ENCODE measurements at places on chromosomes 7 and 10.

- DNase-seq = no peak
These were observed 74.6 kb upstream of the GRID1 start for GRCh38 chr10:86440874-86441843.

GRCh38 chr7:82413237-82413636, 30.3 kb downstream of the CACNA2D1 start:
- no peak for DNase-seq

DNA sequence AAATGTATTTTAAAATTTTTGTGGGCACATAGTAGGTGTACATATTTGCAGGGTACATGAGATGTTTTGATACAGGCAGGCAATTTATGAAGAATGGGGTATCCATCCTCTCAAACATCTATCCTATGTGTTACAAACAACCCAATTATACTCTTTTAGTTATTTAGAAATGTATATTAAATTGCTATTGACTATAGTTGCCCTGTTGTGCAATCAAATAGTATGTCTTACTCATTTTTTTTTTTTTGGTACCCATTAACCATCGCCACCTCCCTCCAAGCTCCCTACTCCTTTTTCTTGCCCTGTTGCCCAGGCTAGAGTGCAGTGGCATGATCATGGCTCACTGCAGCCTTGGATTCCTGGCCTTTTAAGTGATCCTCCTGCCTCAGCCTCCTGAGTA, 128.1 kb downstream of the BAMBI start:
- DNase-seq = no peak

- DNase-seq = no peak
These were observed 4.8 kb downstream of the LAMB1 start for GRCh38 chr7:107998150-107998549.

GRCh38 chr7:46982928-46983327, 599.0 kb downstream of the TNS3 start:
- DNase-seq = no peak

DNA sequence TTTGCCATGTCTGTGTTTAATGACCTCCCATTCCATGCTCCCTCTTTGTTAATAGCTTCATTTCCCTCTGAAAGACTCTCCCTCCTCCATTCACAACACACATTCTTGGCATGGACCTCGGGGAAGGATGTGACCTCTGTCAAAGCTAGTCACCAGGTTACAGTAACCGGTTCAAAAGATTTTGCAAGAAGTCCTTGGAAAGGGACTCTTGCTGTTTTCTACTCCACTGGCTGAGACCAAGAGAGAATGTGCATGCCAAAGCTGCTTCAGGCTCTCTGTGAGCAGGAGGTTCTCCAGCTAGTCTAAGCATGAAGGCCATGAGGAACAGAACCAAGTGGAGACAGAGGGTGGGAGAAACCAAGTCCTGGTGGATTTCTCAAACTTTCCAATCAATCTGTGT, 732.6 kb downstream of the CCSER2 start:
- DNase-seq = no peak

DNA sequence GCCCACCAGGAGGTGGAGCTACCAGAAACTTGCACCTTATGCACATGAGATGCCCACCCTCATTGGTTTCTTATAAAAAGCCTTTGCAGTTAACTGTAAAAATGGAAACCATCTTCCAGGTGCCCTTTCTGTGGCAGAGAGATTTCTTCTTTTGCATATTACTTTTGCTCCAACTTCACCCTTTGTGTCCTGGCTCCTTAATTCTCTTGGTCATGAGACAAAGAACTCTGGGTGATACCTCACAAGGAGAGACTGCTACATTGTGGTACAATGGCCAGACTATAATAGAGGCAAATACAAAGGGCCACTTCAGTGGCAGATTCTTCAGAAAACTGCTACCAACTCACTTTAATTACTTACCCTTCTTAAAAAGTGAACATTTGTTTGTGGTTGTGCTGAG, 76.4 kb upstream of the PTER start:
- no peak for DNase-seq

- DNase-seq = peak; percentile 3
These were observed 365 bp downstream of the YME1L1 start for GRCh38 chr10:27153845-27154193.

Data from stimulated activated CD8-positive, alpha-beta memory T cell treated with anti-CD3 and anti-CD28 coated beads, Interleukin-15, amount 100 ng/mL, for 1 hour (primary cell).